Hindlimb muscle (tissue), 1 donor: ENCODE measurements at places on chromosomes 5 and 9. TPM values are rescaled to one million over a fixed set of nuclear protein-coding genes. Genes with fewer than 3 reads are reported as not detected.

ISL1 gene
- polyA plus RNA-seq = 0.28 TPM

SLC2A6 gene
- 0.81 TPM for polyA plus RNA-seq

TRIM36 gene
- 2.2 TPM for polyA plus RNA-seq

SLC46A2 gene
- 0.18 TPM for polyA plus RNA-seq

DNA sequence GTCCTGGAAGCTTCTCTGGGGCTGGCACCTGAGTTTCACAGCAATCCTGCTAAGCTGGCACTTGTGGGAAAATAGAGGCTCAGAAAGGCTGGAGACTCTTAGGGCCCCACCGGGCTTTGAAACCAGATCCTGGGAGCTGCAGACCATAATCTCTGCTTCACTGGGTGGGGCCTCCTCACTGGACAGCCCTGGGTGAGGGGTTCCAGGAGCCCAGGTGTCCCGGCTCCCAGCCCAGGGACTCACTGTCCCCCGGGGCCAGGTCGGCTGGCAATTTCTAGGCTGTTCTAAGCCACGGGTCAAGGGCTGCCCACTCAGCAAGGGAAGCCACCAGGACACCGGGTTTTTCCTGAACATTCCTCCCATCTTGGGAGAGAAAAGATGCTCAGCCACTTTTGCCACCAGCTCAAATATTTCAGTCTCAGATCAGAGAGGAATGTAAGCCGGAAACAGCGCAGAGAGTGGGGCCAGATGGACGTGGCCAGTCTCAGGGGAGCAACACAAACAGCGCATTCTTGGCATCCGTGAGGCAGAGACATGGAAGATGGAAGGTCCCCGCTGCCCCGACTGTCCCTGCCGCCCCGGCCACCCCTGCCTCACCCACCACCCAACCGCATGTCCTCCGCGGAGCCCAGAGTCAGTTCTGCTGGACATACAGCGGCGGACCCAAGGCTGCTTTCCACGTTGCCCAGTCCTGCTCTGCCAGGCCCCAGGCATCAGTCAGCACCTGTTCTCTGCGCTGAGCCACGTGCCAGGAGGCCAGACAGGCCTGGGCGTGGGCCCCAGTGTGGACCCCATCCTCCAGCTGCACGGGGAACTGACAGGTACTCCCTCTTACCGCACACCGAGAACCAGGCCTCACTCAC lies 72.6 kb downstream of the VAV2 start:
- DNase-seq = no peak

C9 gene
- polyA plus RNA-seq = 0.34 TPM

NOL6 gene
- 23.2 TPM for polyA plus RNA-seq

FAT2 gene
- 0.66 TPM for polyA plus RNA-seq

DNA sequence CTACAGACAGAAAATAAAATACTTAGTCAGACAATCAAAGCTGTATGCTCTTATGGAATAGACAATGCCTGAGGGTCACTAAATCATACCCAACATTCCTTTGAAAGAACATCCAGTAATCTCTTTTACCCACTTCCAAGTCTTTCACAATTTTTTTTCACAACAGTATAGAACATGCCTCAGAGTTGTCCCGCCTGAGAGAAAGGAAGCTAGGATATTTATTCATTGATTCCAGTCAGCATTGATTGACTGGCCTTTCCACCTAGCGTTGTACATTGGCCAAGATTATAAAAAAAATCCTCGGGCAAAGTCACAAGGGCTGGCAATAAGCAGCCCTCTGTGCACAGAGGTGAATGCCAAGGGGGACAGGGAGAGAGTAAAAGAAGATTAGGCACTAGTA lies 318.1 kb upstream of the PIK3R1 start:
- DNase-seq = no peak

GRCh38 chr9:80382211-80382891 lies 810.6 kb downstream of the TLE4 start:
- DNase-seq = peak; percentile 61
